Activated gamma-delta T cell (primary cell): ENCODE measurements at places on chromosomes 4 and X.

DNA sequence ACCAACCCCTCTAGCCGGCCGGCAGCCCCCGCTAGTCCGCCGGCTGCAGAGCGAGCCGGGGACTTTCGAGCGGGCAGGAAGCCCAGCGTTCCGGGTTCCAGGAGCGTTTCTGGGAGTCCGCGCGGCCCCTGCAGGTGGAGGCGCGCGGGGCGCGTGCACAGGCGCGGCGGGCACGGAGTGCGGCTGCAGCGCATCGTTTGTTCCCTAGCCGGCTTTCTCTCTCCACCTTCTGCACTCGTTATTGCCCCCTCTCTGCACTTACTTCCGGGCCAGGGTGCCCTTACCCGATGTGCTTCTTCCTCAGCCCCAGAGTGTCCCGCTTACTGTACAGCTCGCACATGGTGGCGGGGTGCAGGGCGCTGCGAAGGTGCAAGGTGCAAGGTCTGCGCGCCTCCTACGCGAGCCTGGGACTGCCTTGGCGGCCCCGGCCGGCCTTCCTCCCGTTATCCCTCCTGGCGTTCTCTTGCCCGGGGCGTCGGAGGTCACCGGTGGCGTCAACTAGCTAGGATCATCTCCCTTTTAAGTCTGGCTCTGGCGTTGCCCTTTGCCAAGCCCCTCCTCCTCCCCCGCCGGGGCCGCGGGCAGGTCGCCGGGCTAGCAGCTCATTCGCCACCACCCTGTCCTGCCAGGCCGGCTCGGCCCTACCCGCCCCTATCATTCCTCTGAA lies at the start of gene ETNPPL:
ETNPPL (minus strand) TSS at position 495 of the 667 bp plus-strand sequence; CDS start at position 340, 155 bp downstream.
- DNase-seq, result peak; percentile 6

GRCh38 chr4:142434519-142435224 lies 411.4 kb downstream of the INPP4B start:
- no peak for DNase-seq

DNA sequence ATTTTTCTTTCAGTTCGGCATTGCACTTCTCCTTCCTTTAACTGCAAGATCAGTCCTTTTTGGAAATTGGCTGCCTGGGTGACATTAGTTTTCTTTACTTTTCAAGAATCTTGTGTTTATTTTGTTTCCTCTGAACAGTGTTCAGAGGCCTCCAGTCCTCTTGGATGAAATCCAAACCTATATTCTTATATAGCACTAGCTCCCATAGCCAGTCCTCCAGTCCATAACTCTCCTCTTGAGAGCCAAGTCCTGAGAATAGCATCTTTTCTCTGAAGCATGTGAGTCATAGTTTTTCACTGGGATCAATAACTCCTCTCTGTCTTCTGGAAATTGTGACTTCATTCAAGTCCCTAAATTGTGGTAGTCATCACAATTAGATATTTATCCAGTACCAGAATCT lies 357.5 kb downstream of the RAPGEF2 start:
- DNase-seq, result no peak

GRCh38 chrX:12881914-12882313 lies 15.0 kb downstream of the TLR7 start:
- DNase-seq, result no peak

- DNase-seq, result no peak
Measured at GRCh38 chr4:77052352-77052751, 23.4 kb downstream of the CCNI start.

DNA sequence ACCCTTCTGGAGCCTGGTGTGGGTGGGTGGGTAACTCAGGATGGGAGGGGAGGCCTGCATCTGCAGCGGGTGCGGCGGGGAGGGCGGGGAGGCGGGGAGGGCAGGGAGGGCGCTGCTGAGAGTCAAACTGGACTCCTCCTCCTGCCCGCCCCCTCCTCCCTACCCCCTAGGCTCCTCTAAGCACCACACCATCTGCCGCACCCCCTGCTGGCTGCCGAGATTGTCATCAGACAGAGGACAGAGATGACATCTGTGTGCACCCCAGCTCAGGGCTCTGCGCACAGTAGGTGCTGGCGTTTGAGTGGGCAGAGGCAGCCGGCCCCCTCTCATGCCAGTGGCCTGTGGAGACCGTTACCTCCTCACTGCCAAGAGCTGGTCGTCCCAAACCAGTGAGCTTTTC lies 10.6 kb upstream of the HMX1 start:
- no peak for DNase-seq

GRCh38 chr4:109820563-109820962 lies 5.0 kb downstream of the GAR1 start:
- no peak for DNase-seq

GRCh38 chrX:111169141-111169540 lies 73.2 kb downstream of the PAK3 start:
- no peak for DNase-seq

DNA sequence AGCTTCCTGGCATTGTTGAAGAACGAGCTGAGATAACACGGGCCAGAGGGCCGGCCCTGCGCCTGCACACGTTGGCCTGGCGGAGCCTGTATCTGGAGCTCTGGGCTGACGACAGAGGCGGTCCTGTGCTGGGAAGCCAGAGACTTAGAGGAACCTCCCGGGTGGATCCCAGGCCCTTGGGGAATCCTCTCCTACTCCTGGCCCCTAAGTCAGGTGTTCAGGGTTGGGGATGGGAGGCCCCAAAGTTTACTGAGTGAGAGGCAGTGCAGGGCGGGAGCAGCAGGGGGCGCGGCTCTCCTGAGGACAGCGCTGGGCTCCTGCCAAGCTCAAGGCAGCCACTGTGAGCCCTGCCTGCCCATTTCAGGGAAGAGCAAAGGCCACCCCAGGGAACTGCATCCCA lies 2.5 kb upstream of the HTRA3 start:
- no peak for DNase-seq

DNA sequence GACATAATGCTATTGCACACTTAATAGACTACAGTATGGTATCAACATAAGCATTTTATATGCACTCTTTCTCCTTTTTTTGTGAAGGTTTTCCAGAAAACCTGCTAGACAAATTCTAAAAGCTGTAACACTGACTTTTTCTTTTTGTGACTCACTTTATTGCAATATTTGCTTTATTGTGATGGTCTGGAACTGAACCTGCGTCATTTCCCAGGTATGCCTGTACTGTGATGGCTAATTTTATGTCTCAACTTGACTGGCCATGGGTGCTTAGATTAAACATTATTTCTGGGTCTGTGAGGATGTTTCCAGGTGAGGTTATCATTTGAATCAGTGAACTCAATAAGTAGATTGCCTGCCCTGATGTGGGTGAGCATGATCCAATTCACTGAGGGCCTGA lies 35.5 kb upstream of the LAMP2 start:
- no peak for DNase-seq

DNA sequence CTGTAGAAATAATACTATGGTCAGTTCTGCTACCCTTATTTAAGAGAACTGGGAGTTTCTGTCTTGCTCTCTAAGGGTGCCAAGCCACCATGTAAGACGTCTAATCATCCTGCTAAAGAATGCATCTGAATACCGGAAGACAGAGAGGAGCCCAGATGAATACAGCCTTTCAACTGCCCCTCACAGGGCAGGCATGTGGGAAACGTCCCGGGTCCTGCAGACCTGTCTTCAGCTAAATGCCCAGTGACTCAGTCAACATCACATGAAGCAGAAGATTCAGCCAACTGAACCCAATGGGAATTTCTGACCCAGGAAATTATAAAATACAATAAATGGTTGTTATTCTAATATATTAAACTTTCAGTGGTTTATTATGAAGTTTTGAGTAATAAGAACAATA lies 2141.0 kb upstream of the AGA start:
- no peak for DNase-seq

GRCh38 chr4:147192679-147193078 lies 247.0 kb upstream of the TTC29 start:
- DNase-seq, result no peak

- DNase-seq, result no peak
Measured at GRCh38 chr4:143625632-143626031, 74.8 kb downstream of the FREM3 start.

DNA sequence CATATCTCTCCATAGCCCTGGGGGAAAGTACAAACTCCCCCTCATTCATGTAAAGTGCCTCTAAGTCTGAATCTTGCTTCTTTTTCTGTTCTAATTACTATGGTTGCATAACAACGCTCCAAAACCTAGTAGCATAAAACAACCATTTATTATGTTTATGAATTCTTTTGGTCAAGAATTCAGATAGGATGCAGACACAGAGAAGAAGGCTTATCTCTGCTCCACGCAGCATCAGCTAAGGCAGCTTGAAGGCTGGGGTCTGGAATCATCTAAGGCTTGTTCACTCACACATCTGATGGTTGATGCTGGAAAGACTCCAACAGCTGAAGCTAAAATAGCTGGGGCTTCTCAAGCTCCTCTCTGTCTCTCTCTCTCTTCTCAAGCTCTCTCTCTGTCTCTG lies 564.5 kb downstream of the ZNF674 start:
- no peak for DNase-seq

- no peak for DNase-seq
Measured at GRCh38 chr4:174707902-174708301, 121.1 kb downstream of the GLRA3 start.

DNA sequence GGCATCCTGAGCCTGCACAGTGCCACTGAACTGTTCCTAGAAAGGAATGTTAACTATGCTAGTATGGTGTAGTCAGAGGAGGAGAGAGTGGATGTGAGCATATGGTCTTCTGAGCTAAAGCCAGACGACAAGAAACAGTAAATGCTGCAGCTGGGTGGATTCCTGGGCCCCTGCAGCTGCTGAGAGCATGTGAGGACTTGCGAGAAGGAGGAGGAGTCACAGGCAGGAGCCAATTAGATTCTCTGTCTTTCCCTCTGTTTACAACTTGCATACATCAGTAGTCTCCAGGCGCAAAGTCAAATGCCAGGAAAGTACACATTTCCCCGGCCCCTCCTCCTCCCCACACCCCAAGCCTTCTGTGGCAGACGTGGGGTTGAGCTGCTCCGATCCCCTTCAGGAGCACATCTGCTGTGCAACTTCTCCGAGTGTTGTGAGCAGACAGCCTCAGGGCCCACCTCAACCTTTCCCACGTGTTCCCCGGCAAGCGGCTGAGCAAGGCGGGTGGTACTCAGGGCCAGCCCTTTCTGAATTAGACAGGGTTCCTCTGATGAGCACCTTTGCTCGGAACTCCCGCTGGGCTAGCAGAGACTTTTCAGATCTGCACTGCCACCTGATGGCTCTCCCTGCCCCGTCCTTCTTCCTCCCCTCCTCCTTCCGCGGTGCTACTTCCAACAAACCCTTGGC lies 108.7 kb upstream of the ATP6AP2 start:
- DNase-seq, result no peak

- DNase-seq, result no peak
Measured at GRCh38 chr4:11106759-11107158, 321.9 kb downstream of the HS3ST1 start.

DNA sequence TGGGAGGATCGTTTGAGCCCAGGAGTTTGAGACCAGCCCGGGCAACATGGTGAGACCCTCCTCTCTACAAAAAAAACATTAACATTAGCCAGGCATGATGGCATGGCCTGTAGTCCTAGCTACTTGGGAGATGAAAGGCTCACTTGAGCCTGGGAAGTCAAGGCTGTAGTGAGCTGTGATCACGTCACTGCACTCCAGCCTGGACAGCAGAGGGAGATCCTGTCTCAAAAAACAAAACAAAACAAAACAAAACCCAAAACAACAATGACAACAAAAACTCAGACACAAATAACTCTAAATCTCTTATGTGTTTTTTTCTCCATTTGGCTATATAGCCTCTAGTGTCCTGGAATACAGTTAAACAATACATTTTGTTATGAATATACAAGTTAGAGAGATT lies 127.3 kb upstream of the STK26 start:
- DNase-seq, result no peak

- no peak for DNase-seq
Measured at GRCh38 chrX:150164971-150165600, 198.0 kb upstream of the MAMLD1 start.

DNA sequence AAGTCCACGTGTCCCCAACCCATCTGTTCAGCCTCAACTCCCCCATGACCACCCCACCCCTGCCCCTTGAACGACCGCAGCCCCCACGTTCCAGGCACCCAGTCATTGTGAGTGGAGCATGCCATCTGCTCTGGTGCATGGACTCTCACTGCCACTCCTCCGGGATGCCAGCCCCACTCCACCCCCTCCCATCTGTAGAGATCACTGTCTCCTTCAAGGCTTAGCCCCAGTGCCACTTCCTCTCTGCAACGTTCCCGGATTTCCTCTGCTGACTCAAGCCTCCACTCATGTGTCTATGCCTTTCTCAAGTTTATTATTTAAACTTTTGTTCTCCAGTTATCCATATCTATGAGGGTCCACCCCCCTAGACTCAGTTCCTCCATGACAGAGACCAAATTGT lies 54.0 kb downstream of the MAML3 start:
- no peak for DNase-seq

DNA sequence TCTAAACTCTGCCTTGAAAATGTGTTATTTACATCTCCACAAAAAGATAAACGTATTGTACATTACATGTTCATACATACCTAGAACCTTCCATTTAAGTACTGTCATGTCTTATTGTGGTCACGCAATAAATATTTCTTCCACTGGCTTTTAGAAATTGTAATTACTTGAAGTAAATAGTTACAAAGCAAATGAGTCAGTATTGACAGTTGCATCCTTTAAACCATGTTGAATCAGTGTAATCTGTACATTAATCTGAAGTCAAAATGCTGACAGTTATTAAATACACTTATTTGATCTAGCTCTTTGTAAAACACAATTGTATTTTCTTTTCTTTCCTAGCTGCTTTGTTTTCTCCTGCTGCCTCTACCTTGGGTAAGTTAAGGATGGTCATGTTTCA lies 446.7 kb downstream of the EPHA5 start:
- no peak for DNase-seq

DNA sequence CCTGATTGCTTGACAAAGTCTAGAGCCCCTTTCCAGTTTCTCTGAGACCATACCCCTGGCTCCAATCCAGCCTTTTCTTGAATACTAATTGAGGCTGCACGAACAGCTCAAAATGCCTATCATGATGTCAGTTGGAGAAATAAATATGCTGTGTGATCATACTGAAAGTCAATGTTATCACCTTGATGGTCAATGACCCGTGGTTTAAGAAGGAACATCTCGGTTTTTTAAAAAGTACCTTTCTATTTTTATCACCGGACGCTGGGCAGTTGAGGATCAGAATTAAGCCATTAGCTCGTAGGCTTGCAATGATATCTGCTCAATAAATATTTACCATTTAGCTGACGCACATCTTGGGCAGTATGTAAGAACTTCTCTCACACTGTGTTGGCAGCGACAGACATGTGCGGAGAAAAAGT lies 852 bp upstream of the WDR44 start:
- DNase-seq, result no peak

DNA sequence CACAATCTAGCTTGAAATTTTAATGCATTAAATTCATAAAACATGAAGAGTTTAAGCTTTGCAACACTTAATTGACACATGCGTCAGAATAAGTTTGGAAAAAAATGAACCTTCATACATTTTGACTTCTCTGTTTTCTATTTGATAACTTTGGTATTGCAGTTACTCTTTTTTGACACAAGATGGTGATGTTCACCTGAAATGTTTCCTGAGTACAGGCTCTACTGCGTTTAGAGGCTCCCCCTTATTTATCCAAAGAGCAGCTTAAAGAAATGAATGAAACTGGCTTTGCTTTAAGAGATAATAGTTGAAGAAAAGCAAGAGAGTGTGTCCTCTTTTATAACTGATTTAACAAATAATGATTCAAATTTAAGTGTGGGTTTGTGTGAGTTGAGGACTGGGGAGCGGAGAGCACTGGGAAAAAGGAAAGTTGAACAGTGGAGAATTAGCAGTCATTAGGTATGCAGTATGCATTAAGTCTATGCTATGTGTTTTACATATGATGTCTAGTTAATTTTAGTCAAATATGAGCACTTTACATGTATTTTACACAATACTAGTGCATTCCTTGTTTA lies 180.6 kb upstream of the NUDT6 start:
- no peak for DNase-seq
